CD4-positive, alpha-beta T cell (primary cell): ENCODE measurements at places on chromosomes 3 and 15. TPM values are rescaled to one million over a fixed set of nuclear protein-coding genes. Genes with fewer than 3 reads are reported as not detected.

GRCh38 chr3:140152851-140153639 is 218.1 kb downstream of the CLSTN2 start:
- DNase-seq = no peak

DNA sequence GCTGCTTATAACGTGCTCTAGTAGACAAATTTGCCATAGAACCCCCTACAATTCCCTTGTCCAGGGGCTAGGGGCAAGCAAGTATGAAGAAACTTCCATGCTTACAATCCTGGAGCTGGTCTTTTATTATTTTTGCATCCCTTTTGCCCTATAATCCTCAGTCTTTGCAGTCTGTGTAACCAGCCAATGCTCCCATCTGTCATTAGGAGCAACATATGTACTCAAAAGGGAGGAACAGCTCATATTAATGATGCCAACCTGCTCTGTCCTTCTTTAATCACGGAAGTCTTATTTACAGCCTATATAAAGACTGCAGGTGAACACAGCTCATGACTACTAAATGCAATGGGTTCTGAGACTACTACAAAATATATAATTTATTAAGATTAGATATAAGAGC is 263.3 kb downstream of the ZIC1 start:
- DNase-seq = no peak

Gene RFT1
- total RNA-seq = 10.2 TPM

Gene ZNF619
- total RNA-seq = 2.9 TPM

Gene CNTN4
- not detected for total RNA-seq
